ENCODE measurements at places on chromosomes 7 and 10.
A peak's percentile ranks its signal among the peaks of the same experiment; 100 is the strongest.

- no peak for DNase-seq
These were observed 25.1 kb downstream of the RAB18 start for GRCh38 chr10:27529010-27529783.

- DNase-seq: no peak
These were observed 40.7 kb upstream of the GJD4 start for GRCh38 chr10:35564341-35564968.

- DNase-seq: no peak
These were observed 209.4 kb downstream of the CELF2 start for GRCh38 chr10:11227103-11227502.

DNA sequence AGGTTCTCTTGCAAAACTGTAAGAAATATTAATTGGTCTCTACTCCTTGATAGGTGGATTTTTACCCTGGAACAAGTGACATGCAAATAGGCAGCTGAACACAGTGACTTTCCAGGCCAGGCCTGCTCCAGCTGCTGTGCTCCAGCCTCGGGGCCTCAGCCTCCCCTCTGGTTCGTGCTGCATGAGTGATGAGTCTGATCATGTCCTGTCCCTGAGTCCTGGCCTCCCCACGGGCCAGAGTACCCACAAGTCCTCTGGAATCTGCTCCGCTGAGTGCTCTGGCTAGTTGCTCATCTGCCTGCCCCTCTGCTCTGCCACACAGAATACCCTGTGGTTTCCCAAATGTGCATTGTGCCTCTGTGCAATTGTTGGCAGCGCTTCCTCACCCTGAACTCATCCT is 80.1 kb upstream of the PDZD8 start:
- DNase-seq: no peak

DNA sequence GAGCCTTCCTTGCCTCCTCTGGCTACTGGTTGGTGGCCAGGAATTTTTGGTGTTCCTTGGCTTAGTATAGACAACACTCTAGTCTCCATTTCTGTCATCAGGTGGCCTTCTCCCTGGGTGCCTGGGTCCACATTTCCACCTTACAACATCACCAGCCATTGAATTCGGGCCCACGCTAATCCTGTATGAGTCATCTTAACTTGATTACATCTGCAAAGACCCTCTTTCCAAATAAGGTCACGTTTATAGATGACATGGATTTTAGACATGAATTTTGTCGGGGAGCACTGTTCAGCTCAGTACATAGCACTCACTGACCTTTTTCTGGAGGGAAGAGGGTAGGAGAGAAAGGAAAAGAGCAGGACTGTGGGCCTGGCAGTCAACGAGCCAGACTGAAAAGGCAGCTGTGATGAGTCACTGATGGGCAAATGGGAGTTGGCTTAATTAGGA is 39.4 kb downstream of the MMRN2 start:
- DNase-seq: no peak

- DNase-seq: no peak
These were observed 58.5 kb downstream of the PDZD8 start for GRCh38 chr10:117316701-117317100.

- DNase-seq: no peak
These were observed 103.2 kb upstream of the CYP26C1 start for GRCh38 chr10:92957223-92958010.

DNA sequence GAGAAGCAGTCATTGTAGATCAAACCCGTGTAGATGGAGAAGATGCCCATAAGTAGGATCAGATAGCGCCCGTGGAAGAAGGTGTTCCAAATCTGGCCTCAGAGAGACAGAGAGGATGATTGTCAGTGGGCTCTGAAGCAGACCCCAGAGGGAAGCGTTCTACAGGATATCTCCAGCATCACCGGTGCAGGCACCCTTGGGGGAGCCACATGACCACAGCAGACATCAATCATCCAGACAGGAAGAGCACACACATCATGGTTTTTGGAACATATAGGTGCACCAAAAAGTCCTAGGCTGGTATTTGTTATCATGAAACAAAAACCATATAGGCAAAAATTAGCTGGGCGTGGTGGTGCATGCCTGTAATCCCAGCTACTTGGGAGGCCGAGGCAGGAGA is 44.0 kb upstream of the SVOPL start:
- no peak for DNase-seq

DNA sequence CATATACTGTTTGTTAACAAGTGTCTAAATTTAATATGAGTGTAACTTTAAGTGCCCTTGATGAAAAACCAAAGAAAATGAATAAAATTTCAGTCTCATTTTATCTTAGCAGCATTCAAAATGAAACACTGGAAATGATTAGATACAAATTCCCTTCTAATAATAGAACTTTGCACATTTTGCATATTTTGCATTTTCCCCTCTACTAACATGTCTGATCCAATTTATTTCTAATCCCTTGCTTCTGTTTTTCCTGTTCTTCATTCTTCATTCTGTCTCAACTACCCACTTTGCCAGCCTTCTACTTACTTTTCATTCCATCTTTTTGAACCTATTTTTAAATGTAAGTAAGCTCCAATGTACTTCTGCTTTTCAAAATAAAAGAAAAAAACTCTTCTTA is 42.7 kb upstream of the SEMA3D start:
- no peak for DNase-seq

- DNase-seq: peak; percentile 77
These were observed at the start of gene SH3PXD2A for GRCh38 chr10:103855424-103855823. Gene SH3PXD2A (minus strand): TSS chr10:103855576. CDS start chr10:103855266, 310 bp downstream.

DNA sequence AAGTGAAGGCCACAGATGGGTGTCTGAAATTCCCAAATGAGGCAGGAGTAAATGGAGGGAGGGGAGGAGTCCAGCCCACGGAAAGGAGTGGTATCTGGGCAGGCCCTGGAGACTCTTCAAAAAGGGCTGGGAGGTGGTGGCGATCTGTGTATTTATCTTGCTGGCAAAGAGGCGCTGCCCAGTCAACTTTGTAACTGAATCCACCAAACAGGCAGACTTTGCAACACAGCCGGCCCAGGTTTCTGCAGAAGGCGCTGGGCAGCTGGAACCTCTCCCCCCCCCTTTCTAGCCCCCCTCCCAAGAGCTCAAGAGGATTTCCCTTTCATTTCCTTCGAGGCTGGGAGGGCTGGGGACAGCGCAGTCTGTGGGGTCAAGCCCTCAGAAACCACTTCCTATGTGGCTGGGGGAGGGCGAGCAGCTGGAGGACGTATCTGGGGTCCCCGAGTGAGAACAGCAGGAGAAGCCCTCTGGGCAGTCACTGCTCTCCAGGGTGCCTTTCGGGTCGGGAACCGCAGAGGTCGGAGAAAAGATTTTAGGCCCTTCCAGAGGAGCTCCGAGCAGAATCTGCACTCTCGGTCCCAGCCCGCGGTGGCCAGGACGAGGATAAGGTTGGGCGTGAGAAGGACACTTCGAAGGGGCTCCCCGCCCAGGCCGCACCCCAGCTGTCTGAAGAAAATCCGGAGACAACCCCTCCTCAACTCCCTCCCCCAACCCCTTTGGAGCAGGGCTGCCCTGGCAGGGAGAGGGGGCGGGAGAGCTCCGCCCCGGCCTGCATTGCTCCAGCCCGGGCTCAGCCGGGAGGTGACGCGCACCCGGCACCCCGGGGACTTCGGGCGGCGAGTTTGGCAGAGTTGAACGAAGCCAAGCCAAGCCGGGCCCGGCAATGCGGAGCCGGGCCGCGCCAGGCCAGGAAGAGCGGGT is 965 bp downstream of the ZCCHC24 start:
- DNase-seq: peak; percentile 79

GRCh38 chr7:131094685-131095084 is 233.0 kb upstream of the MKLN1 start:
- no peak for DNase-seq

DNA sequence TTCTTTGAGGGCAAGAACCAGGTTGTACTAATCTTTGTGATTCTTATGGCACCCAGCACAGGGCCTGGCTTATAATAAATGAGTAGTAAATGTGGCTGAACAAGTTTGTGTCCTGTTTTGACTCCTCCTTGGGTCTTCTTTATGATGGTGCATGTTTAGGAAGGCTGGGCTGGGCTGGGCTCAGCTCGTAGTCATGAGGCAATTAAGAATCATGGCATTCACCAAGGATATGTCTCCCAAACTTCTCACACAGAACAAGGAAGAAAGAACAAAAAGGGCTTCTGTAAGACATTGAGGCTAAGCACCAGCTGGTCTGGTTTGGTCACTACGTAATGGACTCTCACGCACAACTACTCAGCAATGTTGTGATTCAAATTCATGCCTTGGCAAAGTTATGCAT is 30.5 kb upstream of the YAE1 start:
- no peak for DNase-seq

DNA sequence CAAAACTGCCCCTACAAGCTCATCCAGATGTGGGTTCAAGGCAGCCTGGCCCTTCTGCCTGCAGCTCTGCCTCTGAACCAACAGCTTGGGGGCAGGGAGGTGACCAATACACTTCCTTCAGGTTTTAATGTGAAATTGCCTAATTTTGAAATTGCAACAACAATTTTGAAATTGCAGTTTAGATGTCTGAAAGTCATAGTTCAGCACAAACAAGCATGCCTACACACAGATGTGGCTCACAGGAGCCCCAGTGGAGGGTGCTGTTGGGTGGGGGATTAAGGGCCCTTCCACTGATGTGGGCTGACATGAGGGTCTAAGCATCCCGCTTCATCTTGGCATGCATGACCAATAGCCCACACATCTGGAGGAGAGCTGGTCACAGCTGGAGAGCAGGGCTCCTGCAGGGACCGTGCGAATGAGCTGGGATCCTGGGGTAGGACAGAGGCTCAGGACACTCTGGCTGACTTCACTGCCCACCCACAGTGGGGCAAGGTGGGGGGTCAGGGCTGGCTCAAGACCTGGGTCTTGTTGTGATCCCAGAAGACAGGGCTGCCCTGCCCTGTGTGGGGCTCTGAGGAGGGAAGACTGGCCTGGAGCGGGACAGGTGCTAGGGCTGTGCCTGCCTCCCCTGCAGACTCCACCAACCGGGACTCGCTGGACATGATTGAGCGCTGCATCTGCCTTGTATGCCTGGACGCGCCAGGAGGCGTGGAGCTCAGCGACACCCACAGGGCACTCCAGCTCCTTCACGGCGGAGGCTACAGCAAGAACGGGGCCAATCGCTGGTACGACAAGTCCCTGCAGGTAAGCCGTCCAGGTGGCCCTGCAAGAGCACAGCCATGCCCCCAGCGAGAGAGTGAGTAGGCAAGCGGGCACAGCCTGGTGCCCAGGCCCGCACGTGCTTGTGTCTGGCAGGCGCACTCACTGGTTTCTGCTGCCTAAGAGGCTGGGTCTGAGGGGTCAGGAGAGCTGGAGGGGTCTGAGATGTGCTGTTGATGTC is 32.3 kb downstream of the CHAT start:
- DNase-seq: peak; percentile 48

DNA sequence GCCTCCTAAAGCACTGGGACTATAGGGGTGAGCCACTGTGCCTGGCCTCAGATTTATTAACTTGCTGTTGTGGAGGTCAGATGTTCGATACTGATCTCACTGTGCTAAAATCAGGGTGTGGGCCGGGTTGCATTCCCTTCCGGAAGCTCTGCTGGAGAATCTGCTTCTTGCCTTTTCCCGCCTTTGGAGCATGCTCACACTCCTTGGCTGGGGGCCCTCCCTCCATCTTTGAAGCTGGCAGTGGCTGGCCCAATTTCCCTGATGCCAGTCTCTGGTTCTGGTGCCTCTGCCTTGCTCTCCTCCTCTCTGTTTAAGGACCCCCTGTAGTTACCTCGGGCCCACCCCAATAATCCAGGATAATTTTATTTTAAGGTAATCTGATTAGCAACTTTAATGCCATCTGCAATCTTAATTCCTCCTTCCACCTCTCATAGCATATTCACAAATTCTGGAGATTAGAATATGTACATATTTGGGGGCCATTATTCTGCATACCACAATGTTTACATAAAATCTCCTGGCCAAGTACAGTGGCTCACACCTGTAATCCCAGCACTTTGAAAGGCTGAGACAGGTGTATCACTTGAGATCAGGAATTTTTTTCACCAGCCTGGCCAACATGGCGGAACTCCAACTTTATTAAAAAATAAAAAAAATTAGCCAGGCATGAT is 7.9 kb upstream of the PITRM1 start:
- DNase-seq: no peak

- DNase-seq: no peak
These were observed 24.1 kb upstream of the LRRC17 start for GRCh38 chr7:102888561-102889233.

GRCh38 chr7:6162331-6162620 is 110.1 kb downstream of the CYTH3 start:
- no peak for DNase-seq

DNA sequence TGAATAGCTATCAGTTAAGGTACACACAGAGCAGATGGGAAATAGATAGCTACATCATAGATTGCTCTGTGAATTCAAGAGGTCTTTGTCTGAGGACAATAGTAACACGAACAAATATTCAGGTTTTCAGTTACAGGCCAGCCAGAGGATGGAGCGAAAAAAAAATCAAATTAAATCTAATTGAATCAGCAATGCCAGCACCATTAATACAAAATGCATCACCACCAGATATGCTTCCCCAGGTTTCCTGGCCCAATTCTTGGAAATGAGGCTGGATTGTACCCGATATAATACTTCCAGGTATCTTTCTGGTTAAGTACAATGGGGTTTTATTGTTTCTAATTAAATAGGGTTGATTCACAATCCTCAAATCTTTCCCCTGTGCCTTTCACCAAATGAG is 975.8 kb upstream of the AUTS2 start:
- DNase-seq: no peak

- DNase-seq: no peak
These were observed 7.0 kb upstream of the TET1 start for GRCh38 chr10:68553138-68553537.

- DNase-seq: no peak
These were observed 33.5 kb downstream of the EZH2 start for GRCh38 chr7:148850564-148850963.

- peak; percentile 36 for DNase-seq
These were observed 237.3 kb downstream of the PTPRN2 start for GRCh38 chr7:158350166-158350900.

- no peak for DNase-seq
These were observed 151.5 kb downstream of the RNF216 start for GRCh38 chr7:5629941-5630340.

DNA sequence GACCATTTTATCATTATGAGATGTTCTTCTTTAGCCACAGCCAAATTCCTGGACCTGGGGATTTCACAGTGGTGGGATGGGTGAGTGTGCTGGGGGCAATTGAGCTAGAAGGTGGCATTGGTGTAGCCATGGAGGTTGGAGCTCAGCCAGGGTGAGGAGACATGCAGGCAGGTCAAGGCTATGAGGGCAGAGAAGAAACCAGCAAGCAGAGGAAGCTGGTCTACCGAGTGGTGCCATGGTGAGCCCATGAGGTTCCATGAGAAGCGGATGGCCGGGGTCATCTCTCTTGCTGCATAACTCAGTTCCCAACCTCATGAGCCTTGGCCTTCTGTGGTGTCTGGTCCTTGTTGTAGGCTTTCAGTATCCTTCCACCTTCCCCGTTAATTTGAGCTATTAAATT is 91.4 kb downstream of the CARD11 start:
- no peak for DNase-seq

DNA sequence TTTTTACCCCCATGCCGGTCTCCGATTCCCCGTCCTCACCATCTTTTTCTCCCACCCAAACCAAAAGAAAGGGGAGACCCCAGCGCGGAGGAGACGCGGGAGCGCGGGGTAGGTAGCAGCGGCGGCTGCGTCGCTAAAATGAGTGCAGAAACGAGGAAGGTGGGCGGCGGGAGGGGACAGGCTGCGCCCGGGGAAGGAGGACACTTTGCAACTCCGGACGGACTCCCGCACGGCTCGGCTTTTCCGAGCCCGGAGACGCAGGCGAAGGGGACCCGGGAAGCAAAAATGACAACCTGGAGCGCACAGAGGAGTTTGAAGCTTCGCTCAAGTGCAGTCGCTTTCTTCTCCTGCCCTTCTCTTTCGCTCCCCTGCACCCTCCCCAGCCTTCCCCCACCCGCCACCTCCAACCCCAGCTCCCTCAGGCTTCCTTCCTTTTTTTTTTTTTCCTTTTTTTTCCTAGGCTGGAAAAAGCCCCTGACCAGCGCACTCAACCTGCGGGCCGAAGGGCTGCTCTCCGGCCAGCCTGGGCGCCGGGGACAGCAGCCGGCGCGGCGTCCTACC is 453 bp downstream of the SFMBT2 start:
- peak; percentile 65 for DNase-seq
